ENCODE measurements at places on chromosomes 6 and 20.

- no peak for DNase-seq
These were observed 34.3 kb upstream of the OGFRL1 start for GRCh38 chr6:71254323-71254722.

DNA sequence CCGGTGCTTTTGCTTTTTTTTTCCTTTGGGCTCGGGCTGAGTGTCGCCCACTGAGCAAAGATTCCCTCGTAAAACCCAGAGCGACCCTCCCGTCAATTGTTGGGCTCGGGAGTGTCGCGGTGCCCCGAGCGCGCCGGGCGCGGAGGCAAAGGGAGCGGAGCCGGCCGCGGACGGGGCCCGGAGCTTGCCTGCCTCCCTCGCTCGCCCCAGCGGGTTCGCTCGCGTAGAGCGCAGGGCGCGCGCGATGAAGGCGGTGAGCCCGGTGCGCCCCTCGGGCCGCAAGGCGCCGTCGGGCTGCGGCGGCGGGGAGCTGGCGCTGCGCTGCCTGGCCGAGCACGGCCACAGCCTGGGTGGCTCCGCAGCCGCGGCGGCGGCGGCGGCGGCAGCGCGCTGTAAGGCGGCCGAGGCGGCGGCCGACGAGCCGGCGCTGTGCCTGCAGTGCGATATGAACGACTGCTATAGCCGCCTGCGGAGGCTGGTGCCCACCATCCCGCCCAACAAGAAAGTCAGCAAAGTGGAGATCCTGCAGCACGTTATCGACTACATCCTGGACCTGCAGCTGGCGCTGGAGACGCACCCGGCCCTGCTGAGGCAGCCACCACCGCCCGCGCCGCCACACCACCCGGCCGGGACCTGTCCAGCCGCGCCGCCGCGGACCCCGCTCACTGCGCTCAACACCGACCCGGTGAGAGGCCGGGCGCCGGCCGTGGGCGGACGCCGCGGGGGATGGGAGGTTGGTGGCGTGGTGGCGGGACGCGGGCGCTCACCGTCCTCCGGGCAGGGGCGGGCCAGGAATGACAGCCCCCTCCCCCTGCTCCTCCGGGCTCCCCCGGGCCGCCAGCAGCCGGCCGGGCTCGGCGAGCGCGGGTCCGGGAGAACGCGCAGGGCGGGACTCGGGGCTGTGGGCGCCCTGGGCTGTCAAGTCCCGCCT, 606 bp downstream of the ID4 start:
- no peak for DNase-seq

- no peak for DNase-seq
These were observed 1.3 kb downstream of the NUP153 start for GRCh38 chr6:17705428-17705777.

DNA sequence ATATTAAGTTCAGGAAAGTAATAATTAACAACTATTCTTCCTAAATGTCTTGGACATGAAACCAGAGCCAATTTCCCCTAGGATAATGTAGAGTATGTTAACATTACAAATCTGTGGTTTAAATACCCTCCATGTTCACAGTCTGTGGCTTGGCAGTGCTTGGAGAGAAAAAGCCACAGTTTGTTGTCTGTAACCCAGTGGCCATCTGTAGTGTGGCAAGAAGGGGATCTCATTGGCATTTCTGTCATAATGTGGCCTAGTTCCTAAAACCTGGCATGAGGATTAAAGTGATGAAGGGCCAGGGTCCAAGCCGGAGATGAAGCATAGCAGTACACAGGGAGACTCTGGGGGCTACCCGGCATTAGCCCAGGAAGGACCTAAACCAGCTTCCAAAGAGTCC, 31.2 kb downstream of the SYNE1 start:
- DNase-seq, result no peak

- DNase-seq, result no peak
These were observed 604.6 kb upstream of the IMPG1 start for GRCh38 chr6:76677017-76677416.

GRCh38 chr6:157063923-157064322, 259.4 kb downstream of the TMEM242 start:
- no peak for DNase-seq

DNA sequence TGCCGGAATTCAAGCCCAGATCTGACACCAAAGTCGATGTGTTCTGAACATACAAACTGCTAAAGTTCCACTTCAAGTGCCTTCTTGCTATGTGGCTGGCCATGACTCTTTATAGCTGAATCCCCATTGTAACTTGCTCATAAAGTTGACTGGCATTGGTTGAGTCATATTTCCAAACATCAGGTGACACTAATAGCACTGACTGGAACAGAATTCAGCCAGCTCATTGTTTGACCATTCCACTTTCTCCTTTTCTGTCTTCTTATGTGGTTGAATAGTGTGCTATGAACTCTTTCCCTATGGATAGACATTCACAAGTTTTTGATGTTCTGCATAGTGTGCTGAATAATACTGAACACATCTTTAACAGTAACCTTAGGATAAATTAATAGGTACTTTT, 266.2 kb upstream of the ZFP64 start:
- DNase-seq, result no peak

DNA sequence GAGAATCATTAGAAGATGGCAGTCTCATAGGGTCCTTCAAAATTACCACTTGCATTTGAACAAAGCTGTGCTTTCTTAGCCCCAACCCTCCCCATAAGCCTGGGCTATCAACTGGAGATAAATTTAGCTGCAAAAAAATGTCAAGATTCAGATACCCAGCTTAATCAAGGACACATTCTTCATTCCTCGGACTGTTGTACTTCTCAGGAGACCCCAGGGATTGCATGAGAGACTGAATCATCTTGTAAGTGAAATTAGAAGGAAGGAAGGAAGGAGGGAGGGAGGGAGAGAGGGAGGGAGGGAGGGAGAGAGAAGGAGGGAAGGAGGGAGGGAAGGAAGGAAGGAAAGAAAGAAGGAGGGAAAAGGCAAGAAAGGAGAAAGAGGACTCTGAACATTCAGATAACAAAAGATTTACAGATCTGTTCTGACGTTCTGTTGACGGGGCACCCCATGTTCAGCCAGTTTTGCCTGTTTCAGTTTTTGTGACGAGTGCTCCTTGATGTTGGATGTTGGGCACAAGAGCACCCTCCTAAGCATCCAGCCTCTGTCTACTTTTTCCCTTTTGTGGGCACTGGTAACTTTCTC, 498.7 kb downstream of the PREX1 start:
- DNase-seq, result no peak

GRCh38 chr20:61166324-61166723, 85.7 kb upstream of the CDH4 start:
- no peak for DNase-seq

GRCh38 chr6:122904166-122904565, 91.9 kb upstream of the CLVS2 start:
- DNase-seq, result no peak

DNA sequence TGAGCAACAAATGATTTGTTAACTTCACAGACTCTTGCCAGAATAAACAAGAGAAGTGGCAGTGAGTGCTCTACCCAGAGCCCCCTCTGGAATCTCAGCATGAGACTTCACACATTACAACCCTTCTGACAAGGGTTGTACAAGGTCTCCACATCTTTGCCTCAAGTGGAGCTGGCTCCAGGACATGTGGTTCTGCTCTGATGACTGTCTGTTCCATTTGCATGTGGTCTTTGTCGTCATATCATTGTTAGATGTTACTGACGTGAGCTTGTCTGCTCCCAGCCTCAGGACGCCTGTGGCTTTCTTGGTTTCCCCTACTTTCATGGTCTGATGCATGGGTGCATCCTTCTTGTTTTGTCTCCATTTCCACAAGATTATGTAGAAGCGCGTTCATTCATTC, 115.0 kb downstream of the SLC24A3 start:
- DNase-seq, result no peak

DNA sequence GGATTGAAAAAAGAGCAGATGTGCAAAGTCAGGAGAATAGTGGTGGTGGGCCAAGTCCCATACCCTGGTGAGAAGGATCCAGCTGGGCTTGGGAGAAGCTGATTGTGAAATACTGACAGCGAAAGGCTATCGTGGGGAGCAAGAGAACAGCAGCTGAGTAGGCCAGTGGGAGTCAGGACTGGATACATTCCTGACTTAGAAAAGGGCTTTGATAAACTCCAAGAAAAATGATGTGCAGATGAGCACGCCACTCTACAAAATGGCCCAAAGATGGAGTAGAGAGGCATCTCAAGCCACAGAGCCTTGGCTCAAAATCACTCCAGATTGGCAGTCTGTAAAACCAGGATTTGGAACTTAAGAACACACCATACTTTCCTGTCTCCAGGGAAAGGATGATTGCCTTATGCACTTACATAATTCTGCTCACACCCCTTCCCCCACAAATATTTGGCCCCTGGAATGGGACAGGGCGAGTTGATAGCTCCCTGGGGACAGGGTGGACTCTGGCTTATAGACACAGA, 578.7 kb downstream of the MAFB start:
- DNase-seq, result no peak

- no peak for DNase-seq
These were observed 680.7 kb upstream of the SLC35B3 start for GRCh38 chr6:9116026-9116425.

GRCh38 chr20:1867495-1868260, 27.5 kb upstream of the SIRPA start:
- DNase-seq, result no peak

DNA sequence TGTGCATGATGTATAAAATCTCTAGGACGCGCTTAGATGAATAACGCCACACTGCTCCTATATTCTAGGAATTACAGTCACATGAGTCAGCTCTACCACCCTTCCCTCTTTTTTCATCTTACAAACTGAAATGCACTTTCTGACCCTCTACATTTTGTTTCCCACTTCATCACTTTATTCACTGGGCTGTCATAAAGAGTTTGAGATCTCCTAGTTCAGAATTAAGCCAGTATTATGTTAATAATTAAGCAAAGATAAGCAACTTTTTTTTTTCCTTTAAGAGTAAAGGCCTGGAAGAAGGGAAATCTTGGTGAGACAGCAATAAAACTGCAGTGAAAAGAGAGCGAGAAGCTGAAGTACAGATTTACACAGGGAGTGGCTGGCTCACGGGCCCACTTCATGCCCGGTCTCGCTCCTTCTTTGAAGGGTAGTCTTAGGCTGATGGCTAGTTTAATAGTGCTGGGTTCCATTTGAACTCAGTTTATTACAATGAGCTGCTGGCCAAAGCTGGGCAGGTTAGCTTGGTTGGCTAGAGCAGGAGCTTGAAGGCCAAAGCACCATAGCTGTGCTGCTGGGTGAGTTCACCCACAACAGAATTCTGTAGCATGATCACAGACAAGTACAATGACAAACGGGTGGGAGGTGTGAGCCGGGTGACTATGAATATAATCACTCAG, 110.6 kb downstream of the MAP7 start:
- no peak for DNase-seq

- no peak for DNase-seq
These were observed 410.2 kb downstream of the MMUT start for GRCh38 chr6:49052901-49053300.

GRCh38 chr6:99364026-99364425, 14.6 kb upstream of the FAXC start:
- DNase-seq, result no peak

DNA sequence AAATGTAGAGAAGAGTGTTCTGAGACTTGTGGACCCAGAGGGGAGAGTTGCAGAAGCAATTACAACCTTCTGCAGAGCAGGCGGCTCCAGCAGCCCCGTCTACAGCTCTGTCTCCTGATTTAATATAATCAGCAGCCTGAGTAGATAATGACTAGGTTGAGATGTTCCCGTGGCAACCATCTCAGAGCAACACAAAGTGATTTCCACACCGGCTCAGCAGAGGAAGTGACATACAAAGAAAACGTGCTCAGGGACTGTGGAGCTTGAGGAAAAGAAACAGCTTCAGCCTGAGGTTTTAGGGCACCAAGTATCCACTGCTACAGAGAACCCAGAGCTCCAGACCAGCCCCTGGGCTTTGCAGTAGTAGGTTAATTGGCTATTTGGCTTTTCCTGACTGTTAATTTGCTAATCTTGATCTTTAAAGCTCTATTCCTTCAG, 136.4 kb downstream of the MTFR2 start:
- no peak for DNase-seq

DNA sequence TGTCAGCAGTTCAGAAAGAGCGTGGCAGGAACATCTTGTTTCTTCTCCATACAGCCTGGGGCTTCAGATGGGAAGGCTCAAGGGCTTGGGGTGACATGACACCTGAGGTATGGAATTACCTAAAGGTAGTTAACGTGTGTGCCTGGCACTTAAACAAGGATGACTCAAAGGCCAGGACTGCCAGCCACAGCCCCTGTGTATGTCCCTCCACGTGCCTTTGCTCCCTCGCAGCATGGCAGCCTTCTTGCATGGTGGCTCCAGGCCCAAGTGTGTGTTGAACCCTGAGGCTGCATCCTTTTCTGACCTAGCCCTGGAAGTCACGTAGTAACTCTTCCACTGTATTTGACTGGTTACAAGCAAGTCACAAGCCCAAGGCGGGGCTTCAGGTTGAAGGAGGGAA, 33.6 kb upstream of the MYL9 start:
- no peak for DNase-seq

DNA sequence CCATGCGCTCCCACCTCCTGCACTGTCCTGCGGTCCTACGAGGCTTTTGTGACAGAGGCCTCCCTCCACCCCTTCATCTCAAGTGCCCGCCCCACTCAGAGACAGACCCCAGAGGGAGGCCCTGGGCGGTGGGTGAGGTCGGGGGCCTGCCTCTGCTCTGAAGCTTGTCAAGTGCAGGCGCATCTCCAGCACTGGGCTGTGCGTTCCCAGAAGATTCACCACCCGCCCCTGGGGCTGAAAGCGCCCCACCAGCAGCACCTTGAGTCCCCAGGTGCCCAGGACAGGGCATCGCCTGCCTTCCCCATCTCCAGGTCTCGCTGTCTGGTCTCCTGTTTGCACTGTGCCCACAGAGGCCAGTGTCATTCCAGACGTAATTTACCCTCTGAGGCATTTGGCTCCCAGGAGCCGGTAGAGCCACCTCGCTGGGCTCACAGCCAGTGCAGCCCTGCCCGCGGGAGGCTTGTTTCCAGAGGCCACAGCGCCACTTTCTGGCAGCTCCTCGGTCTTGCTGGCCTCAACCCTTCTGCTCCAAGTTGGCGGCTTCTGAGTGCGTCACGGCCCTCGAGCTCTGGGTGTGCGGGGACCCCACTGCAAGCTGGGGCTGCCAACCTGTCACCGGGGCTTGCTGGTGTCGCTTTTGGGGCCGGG, 191.1 kb downstream of the TAF4 start:
- no peak for DNase-seq
